Smooth muscle cell of bladder (primary cell): ENCODE measurements at places on chromosomes 2 and 18. TPM values are rescaled to one million over a fixed set of nuclear protein-coding genes. Genes with fewer than 3 reads are reported as not detected.

ADD2 gene
- total RNA-seq: 0.37 TPM in 1 of 2 replicates, not detected in the other

SLC30A3 gene
- under 0.01 TPM in 1 of 2 replicates, not detected in the other for total RNA-seq

SP140L gene
- 5.5 and 7.1 TPM in 2 replicates for total RNA-seq

MOGAT1 gene
- not detected in 2 replicates for total RNA-seq

WNT10A gene
- total RNA-seq: not detected in 2 replicates

TDRD15 gene
- not detected in 2 replicates for total RNA-seq

LINC00305 gene
- total RNA-seq: not detected in 2 replicates

MYO5B gene
- 0.18 and 0.28 TPM in 2 replicates for total RNA-seq

CTAGE1 gene
- total RNA-seq: not detected in 2 replicates

SCN1A gene
- 0.09 and 0.28 TPM in 2 replicates for total RNA-seq
